ENCODE measurements at places on chromosomes 2 and 18. TPM values are rescaled to one million over a fixed set of nuclear protein-coding genes. Genes with fewer than 3 reads are reported as not detected.

IL1RN gene
- not detected for total RNA-seq

RAB6C gene
- total RNA-seq = not detected

ZBTB7C gene
- not detected for total RNA-seq

SLC9A2 gene
- total RNA-seq = 0.05 TPM

CYP26B1 gene
- 19.7 TPM for total RNA-seq

DSG1 gene
- total RNA-seq = not detected

MALL gene
- total RNA-seq = 171 TPM

NCKAP5 gene
- total RNA-seq = 0.49 TPM

ALKAL2 gene
- not detected for total RNA-seq

STPG4 gene
- total RNA-seq = 0.33 TPM

PAX3 gene
- total RNA-seq = not detected

SP5 gene
- not detected for total RNA-seq

GAREM1 gene
- total RNA-seq = 0.53 TPM

NXPH2 gene
- total RNA-seq = not detected

ANO7 gene
- total RNA-seq = 1.1 TPM
